Activated CD8-positive, alpha-beta T cell treated with anti-CD3 and anti-CD28 coated beads, Interleukin-2, amount 10 ng/mL, durations not matched to agents 7 days and 5 days (primary cell): ENCODE measurements at places on chromosomes 3 and 15. TPM values are rescaled to one million over a fixed set of nuclear protein-coding genes. Genes with fewer than 3 reads are reported as not detected.

DNA sequence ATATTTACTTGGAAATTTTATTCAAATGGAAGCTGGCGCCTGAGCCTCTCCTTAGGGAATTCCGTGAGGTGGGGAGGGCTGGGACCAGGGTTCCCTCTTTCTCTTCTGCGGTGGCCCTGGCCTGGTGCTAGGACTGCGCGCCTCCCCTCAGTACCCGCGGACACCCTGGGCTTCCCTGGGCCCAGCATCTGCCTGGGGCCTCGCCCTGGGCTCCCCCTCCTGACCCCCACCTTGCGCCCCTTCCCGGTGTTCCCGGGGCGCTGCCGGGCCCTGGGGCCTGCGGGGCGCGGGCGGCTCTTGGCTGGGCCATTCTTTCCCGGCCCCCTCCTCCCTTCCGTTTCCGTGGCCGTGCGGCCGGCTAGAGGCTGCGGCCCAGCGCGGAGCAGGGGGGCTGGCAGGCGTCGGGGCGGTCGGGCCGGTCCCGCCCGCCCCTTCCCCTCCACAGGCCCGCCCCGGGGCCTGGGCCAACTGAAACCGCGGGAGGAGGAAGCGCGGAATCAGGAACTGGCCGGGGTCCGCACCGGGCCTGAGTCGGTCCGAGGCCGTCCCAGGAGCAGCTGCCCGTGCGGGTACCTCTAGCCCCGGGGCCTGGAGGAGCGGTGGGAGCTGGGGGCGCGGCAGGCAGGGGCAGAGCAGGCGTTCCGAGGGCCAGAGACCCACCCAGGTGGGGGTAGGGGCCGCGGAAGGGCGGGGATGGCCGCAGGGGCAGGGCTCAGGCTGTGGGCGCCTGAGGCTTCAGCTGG is at the start of gene FES:
Gene FES (plus strand): TSS at position 529 of the 743 bp plus-strand sequence. CDS start 542 bp downstream, outside the sequence.
- peak within 1 kb of the TSS; percentile 79 for H3K27ac ChIP-seq
- H3K4me1 ChIP-seq: peaks cover 35% of the 10 kb centered on the region
- peak within 1 kb of the TSS; percentile 52 for H3K4me3 ChIP-seq
- no peaks in the 10 kb centered on the region for H3K27me3 ChIP-seq
- H3K36me3 ChIP-seq: peaks cover 32% of the 10 kb centered on the region

- H3K4me3 ChIP-seq: no peak overlapping the region
- no peak for DNase-seq
- H3K27ac ChIP-seq: no peak overlapping the region
- no peaks in the 10 kb centered on the region for H3K4me1 ChIP-seq
- no peaks in the 10 kb centered on the region for H3K36me3 ChIP-seq
- H3K27me3 ChIP-seq: peaks cover 12% of the 10 kb centered on the region
Measured at GRCh38 chr3:123406598-123406997, 42.3 kb downstream of the ADCY5 start.

DNA sequence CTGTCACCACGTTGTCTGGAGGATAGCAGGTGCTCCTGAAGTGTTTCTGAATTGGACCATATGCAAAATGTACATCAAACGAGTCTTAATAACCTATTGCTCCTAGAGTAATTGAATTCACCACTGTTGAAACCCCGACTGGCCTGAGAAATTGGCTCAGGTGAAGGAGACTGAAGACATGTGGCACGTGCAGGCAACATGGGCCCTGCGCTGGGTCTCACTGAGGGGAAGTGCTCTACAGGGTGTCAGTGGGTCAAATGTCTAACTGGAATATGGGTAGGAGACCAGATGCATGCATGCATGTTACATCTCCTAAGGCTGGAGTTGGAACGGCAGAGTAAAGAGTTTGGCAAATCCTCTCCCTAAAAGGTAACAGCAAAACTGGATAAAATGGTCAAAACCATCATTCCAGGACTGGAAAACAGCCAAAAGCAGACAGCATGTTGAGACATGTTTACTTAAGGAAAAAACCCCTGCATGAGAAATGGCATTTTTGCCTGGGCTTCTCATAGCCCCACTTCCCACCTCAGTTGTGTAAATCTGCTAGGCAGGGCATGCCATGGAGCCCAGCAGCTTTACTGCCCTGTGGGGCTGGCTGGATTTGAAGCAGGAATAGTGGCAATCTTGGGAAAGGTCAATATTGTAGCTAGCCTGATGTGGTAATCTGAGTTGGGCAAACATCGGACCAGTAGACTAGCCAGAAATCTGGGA is 131.3 kb downstream of the TJP1 start:
- no peaks in the 10 kb centered on the region for H3K4me1 ChIP-seq
- no peak overlapping the region for H3K4me3 ChIP-seq
- H3K27me3 ChIP-seq: peaks cover 7% of the 10 kb centered on the region

DNA sequence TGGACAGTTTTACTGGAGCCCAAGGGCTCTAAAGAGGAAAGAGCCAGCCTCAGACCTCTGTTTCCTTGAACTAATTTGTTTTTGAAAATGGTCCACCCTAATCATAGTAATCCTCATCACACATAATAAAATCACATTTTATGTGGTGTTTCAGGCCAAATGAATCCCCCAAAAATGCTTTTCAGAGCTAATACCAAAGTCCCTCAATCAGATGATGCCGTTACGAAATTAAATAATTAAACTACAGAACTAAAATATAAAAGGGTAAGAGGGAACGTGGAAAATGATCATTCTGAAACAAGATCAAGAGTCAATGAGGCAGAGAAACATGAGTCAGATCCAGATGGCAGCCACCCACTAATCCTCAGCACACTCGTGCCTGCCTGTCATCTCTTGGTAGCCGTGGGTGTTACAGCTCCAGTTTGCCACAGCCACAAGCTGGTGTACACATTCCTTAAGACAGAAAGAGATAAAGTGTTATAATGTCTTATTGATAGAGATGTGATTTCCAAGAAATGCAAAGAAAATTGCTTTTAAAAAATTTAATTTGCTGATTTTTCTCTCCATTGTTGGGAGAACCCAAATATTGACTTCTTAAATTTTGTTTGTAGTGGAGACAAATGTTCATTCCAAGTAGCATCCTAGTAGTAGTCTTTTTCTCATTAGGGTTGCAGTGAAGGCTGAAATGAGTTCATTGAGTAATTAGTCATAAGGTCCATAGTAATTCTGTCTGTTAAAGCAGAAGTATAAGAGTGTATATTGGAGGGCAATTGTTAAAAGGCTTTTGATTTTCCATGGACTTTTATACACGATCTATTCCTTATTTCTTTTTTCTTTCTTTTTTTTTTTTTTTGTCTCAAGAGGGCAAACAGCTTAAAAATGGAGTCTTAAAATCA is 104.2 kb downstream of the AGBL1 start:
- DNase-seq: no peak
- H3K36me3 ChIP-seq: no peaks in the 10 kb centered on the region
- H3K27me3 ChIP-seq: peaks cover 6% of the 10 kb centered on the region
- no peak overlapping the region for H3K27ac ChIP-seq

DNA sequence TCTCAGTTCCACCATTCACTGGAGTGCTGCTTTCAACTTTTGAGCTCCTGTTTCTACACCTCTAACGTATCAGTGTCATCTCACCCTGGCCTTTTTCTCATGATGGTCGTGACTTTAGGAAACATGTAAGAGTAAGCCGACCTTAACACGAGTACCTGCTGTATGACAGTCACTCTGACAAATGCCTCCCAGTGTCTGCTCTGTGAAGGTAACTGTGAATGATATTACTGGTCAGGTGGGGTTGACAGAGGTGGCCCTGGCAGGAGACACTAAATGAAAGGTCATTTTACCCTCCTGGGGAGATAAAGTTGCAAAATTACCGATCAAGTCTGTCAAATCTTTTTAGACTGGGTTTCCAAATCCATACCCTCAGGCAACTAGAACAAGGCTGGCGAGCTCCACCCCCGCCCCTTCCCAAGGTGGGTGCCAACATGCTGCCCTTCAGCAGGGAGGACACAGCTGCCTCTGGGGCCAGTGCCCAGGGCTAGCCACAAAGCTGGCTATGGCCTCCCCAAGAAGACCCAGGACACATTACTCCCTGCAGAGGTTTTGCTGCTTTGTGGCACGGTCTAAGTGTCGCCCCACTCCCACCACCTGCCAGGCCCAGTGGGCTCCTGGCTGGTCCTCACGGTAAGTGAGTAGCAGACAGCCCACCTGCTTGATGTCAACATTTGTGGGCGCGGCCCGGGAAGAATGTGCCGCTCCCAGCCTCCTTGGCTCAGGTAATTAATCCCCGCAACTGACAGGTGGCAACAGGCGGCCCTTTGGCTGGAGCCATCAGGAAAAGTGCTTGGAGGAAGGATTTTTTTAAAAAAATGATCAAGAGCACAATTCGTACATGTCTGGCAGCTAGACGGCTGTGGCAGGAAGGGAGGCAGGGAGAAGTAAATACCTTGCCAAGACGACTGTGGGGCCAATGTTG is 211.8 kb downstream of the TP63 start:
- H3K27ac ChIP-seq: no peak overlapping the region
- H3K36me3 ChIP-seq: no peaks in the 10 kb centered on the region
- no peaks in the 10 kb centered on the region for H3K27me3 ChIP-seq
- no peaks in the 10 kb centered on the region for H3K4me1 ChIP-seq

DNA sequence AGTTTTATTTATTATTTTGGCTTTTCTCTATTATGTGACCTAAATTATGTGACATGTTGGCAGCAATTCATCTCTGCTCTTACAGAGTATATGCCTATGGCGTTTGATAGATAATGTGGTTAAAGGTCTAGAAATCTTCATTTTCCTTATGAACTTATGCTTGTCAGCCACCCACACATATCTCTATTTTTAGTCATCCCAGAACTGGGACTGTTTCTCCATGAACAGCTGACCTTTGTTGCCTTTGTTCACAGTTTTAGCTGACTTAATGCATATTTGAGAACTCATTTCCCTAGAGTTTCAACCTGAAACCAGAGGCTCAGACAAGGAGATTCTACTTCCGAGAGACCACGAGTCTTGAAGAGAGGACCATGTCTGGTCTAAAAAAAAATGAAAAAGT is 176.5 kb downstream of the RAP2B start:
- no peak overlapping the region for H3K4me3 ChIP-seq
- no peak overlapping the region for H3K27ac ChIP-seq
- DNase-seq: no peak
- H3K4me1 ChIP-seq: no peaks in the 10 kb centered on the region

- peaks cover 71% of the 10 kb centered on the region for H3K27me3 ChIP-seq
- H3K27ac ChIP-seq: no peak overlapping the region
- H3K4me3 ChIP-seq: no peak overlapping the region
- peaks cover 13% of the 10 kb centered on the region for H3K4me1 ChIP-seq
Measured at GRCh38 chr15:51089699-51090453, 4.8 kb downstream of the TNFAIP8L3 start.

DNA sequence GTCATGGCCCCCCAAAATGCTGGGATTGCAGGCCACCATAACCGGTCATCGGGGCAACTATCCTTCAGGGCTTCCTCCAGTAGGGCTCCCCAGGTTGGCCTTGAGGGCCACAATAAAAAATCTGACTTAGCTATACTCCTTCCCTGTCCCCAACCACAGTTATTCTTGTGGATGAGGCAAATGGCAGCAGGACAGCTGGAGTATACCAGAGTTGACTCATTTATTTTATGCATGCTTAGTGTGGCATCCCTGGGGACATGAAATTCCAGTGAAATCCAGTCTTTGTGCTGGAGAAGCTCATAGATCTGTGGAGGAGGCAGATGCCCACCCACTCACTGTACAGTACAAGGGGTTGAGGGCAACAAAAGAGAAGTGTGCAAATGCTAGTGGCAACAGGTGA is 109.5 kb downstream of the RORA start:
- no peaks in the 10 kb centered on the region for H3K4me1 ChIP-seq
- H3K27me3 ChIP-seq: peaks cover 10% of the 10 kb centered on the region
- DNase-seq: no peak
- no peak overlapping the region for H3K27ac ChIP-seq
- no peaks in the 10 kb centered on the region for H3K36me3 ChIP-seq

DNA sequence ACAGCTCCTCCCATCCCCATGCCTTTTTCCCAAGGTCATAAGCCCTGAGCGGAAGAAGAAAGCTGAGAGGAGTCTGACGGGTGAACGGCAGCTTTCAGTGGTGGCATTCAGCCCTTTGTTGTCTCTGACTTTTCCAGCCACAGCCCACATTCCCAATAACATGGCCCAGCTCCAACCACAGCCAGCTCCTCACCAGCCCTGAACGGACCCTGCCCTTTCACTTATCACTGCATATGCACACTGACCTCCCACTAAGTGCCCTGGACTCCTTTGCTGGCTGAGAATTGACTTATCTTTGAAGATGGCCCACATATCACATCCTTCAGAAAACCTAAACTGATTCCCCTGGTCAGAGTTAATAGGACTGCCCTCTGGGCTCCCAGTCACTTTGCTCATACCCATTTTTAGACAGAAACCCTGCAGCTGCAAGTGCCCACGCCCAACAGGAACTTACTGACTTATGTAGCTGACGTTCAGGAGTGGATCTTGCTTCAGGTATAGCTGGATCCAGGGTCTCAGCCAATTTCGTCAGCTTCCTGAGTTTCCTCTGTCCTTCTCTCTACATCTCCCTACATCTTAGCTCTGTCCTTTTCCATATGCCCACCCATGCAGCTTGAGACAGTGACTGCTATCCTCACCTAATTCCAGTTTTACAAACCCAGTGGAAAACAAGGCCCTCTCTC is 348.5 kb upstream of the PROK2 start:
- no peaks in the 10 kb centered on the region for H3K36me3 ChIP-seq
- no peak overlapping the region for H3K4me3 ChIP-seq
- no peak overlapping the region for H3K27ac ChIP-seq
- peaks cover 14% of the 10 kb centered on the region for H3K4me1 ChIP-seq
- no peak for DNase-seq
- H3K27me3 ChIP-seq: no peaks in the 10 kb centered on the region

DNA sequence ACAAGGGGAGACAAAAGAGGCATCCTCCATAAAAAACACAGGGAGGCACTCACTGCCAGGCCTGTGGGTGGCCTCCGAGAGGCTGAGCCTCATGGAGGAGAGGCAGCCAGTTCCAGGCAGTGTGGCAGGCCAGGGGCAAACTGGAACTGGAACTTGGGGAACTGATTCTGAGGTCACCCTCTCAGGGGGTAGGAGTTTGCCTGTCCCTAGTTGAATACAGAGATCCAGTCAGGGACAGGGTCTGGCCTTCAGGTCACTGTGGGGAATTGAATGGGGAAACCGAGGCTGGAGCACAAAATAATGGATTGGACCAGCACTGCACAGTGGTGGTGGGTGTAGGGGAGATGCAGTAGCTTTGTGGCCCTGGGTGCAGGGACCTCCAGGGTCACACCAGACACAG is 58.7 kb downstream of the TPRA1 start:
- H3K4me1 ChIP-seq: no peaks in the 10 kb centered on the region
- peaks cover 6% of the 10 kb centered on the region for H3K27me3 ChIP-seq
- H3K36me3 ChIP-seq: no peaks in the 10 kb centered on the region
- no peak overlapping the region for H3K4me3 ChIP-seq

DNA sequence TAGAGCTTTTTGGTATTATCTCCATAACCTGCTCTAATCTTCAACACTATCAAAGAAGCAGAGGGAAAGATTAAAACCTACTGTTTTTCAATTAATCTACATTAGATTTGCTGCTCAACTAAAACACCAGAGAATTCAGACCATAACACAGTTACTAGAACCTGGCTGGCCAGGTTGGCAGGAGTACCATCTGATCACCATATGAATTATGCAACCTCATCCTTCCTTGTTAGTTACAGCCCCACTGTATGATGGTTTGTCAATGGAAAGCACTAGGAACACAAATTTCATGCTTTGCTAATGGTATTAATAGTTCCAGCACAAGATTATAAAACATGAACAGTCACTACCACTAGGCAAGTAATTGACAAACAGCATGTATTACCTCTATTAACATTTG is 5.8 kb downstream of the NPHP3 start:
- H3K4me1 ChIP-seq: peaks cover 12% of the 10 kb centered on the region
- peaks cover 26% of the 10 kb centered on the region for H3K36me3 ChIP-seq
- H3K27ac ChIP-seq: no peak overlapping the region
- no peak for DNase-seq

The CSPG4 gene
- total RNA-seq: not detected

The SLC28A2 gene
- total RNA-seq: not detected

The PTX3 gene
- total RNA-seq: not detected

The EHHADH gene
- 4.8 TPM for total RNA-seq
